ENCODE measurements at places on chromosomes 5 and 9.

DNA sequence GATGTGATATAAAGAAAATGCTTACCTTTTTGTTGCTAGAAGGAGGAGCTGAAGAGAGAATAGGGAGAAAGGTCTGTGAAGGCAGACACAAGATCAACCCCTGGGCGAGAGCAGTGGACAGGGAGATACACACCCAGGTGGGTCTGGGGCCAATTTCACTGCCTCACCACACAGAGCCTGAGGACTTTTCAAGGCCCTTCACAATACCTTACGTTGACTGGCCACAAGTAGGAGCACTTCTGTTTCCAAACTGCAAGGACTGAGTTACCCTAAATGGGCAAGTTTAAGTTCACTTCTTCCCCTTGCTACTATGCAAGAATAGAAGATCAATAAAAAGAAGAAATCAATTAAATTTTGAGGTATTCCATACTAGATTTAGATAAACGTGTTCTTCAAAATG is 174.5 kb upstream of the SLC12A2 start:
- DNase-seq, result no peak

DNA sequence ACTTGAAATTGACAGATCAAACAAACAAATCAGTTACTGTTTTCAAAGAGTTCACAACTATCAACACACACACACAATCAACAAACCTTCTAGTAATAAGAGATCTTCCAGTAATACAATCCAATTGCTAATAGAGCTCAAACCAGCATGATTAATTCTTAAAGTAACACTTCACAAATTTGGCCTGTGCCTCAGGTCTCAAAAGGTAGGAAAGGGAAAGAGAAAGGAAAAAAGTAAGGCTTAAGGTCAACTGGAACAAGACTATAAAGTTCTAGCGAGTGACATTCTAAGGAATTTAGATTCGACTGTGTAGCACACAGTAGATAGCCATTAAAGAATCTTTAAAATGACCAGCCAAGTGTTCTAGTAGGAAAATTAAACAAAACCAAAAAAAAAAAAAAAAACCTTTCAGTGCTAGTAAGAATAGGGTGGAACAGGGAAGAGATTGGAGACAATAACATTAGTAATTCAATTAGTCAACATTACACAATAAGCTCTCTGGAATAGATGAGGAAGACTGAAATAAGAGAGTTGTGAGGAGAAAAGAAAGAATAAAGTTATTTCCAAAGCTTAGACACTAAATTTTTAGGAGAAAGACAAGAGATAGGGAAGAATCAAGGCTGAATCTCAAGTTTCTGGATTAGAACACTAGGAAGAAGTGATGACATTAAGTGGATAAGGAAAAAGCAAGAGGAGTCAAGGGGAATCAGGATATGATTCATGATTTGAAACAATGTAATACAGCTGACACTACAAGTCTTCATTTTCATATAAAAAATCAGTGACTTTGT is 86.1 kb downstream of the FBXL17 start:
- no peak for DNase-seq

DNA sequence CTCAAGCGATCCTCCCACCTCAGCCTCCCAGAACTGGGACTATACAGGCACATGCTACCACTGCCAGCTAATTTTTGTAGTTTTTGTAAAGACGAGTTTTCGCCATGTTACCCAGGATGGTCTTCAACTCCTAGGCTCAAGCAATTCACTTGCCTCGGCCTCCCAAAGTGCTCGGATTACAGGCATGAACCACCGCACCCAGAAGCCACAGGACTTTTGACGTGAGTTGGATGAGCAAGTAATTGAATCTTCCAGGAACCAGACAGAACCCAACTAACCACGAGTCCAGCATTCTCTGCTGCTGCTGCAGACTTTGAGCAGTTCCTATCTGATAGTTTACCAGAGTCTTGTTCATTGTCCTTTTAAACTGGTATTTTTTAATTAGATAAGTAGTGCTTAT is 9.6 kb upstream of the ATP6V0E1 start:
- no peak for DNase-seq

- DNase-seq, result no peak
Measured at GRCh38 chr5:122356855-122357254, 44.8 kb downstream of the SNCAIP start.

DNA sequence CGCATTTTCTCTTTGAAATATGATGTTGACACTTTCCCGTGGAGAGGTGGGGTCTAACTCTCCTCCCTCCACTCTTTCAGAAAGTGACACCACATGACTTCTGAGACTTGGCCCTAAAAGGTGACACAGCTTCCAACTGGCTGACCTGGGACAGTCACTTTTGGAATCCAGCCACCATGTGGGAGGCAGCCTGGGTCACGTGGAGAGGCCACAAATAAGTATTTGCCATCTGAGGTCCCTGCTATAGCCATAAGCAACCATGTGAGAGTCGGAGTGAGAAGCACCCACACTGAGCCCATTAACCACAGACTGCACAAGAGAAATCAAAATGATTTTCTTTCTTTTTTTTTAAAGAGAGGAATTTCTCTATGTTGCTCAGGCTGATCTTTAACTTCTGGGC is 4.1 kb upstream of the PHYKPL start:
- no peak for DNase-seq

DNA sequence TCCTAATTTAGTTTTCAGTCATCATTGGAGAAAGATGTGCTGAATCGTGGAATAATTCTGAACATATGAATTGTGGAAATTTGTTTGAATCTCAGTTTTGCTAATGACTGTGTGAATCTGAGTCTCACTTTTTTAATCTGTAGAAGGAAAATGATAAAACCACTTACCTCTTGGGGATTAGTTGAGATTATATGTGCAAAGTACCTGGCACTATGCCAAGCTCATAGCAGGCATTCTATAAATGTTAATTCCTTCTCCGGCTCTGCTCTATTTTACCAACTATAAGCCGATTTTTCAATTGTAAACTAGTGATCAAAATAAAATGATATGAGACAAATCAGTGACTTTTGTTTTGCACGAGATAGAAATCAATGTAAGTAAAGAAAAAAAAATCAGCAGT is 290.8 kb downstream of the TRPM3 start:
- no peak for DNase-seq

DNA sequence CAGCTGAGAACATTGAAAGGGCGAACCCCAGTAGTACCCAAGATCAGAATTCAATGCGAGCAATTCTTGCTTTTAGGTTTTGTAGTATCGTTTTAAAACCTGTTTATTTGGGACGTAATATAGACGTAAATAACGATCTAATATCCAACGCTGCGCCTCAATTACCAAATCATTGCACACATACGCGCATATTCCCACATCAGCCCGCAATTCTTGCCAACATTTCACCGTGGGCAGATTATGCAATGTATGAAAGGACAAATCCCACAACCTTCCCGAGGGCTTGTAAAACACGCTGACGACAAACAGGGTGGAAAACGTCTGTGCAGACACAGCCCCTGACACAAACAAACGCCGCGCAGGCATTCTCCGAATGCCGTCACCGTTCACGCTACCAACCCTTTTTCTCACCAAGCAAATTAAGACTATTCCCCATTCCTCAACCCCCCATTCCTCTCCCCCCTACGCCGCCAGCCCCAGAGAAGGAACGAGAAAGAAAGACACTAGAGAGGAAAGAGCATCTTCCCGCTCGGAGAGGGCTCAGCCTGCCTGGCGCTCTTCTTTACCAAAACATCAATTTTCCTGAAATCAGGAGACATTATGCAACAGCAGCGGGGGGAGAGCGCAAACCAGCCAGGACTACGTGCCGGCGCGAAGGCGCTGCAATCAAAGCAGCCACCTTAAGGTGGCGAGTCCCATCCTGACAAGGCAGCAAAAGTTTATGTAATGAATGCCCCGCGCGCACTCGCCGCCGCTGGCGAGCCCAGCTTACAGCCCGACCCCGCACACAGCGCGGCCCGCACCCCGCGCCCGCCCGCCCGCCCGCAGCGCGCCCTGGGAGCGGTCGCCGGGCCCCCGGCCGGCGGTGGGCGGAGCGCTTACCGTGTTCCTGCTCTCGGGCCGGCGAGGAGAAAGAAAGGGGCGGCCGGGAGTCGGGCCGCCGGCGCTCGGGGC is 597 bp downstream of the NFIL3 start:
- DNase-seq, result peak; percentile 40

DNA sequence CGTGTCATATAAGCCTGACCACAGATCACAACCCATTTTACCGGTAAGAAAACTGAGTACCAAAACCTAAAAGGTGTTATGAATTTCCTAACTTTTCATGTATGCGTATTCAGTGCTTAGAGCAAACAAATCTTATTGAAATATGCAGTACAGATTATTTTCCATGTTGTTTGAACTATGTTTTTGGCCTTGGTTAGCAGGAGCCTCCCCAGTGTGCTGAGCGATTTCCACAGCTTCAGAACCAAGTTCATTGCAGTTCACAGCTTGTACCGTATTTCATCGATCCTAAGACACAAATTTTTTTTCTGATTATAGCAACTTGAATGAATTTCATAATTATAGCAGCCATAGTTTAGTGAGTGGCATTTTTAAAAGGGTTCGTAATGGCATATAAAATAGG is 13.7 kb downstream of the ADAMTSL1 start:
- no peak for DNase-seq

- DNase-seq, result no peak
Measured at GRCh38 chr5:45277860-45278259, 418.3 kb downstream of the HCN1 start.

DNA sequence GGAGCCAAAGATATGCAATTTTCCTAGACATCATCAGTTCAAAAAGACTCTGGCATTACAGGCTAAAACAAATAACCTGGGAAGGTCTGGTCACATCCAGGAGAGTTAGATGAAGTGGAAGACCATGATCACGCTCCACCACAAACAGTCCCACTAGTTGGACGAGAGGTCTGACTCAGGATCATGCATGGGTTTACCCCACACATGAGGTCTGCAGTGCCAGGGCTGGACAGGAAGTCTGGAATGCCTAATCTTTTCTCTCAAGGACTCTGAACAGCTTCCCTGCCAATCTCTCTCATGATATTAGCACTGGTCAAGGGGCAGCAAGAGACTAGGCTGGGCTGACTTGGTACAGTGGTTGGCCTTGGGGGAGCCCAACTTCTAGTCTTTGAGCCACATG is 7.1 kb downstream of the PRUNE2 start:
- no peak for DNase-seq

GRCh38 chr9:136045595-136046553 is 49.2 kb downstream of the NACC2 start:
- DNase-seq, result no peak

- DNase-seq, result no peak
Measured at GRCh38 chr9:72292256-72292682, 72.7 kb downstream of the ZFAND5 start.

DNA sequence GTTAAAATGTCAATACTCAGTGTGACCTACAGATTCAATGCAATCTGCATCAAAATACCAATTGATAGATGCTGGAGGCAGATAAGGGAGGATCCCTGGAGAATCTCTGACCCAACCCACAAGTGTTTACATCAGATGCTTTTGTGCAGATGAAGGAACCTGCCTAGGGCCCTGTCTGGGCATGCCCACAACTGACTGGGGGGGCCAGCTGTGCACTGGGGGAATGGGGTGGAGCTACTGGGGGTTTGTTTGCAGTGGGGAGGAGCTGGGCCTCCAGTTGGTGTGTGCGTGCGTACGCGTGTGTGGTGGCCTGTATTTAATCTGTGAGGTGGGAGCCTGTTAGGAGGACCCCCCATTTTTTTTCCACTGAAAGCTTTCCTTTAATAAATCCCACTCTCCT is 244.9 kb downstream of the TRIM36 start:
- DNase-seq, result no peak

GRCh38 chr5:119031905-119032304 is 39.0 kb upstream of the DMXL1 start:
- no peak for DNase-seq

DNA sequence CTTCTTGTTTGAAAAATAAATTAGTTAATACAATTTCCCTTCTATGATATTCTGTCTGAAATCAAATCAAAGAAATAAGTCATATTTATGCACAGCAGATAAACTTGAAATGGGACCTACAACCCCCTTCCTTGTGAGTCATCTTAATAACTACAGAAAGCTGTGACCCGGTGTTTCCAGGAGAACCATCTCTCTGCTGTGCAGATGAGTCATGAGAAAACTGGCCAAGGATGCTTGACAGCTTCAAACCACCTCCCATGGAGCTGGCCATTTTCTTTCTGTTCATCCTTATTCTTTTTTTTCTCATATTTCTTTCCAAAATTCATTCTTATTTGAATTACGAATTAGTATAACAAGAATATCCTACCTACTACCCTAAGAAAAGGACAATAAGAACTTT is 43.4 kb upstream of the NR4A3 start:
- DNase-seq, result no peak

DNA sequence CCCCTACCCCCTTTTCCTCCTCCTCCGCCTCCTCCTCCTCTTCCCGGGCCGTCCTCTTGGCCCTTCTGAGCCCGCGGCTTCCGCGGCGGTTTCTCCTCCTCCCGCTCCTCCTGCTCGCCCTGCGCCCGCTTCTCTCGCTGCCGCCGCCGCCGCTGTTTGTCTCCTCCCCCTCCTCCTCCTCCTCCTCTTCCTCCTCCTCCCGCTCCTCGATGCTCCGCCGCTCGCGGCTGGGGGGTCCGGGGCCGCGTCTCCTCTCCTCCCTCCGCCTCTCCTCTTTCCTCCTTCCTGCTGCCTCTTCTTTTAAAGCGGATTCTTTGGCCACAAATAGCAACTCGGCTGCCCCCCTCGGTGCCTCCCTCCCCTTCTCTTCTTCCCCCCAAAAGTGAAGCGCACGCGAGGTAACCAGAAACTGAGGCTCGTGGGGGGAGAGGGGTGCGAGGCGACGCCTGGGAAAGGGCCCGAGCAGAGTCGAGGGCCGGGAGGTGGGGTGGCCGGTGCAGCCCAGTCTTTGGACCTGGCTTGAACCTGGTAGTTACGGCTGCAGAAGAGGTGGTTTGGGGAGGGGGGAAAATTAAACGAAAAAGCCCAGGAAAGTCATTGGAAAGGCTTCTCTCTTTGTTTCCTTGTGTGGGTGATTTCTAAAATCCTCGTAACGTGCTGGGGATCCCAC is 1058.5 kb upstream of the DMAC1 start:
- no peak for DNase-seq

- no peak for DNase-seq
Measured at GRCh38 chr5:1522601-1523479, 920 bp downstream of the LPCAT1 start.

GRCh38 chr9:81847181-81847915 is 80.9 kb upstream of the SPATA31D4 start:
- no peak for DNase-seq

GRCh38 chr5:133839721-133840120 is 128.7 kb downstream of the C5orf15 start:
- no peak for DNase-seq

GRCh38 chr5:92207151-92207550 is 824.0 kb upstream of the ARRDC3 start:
- DNase-seq, result no peak

DNA sequence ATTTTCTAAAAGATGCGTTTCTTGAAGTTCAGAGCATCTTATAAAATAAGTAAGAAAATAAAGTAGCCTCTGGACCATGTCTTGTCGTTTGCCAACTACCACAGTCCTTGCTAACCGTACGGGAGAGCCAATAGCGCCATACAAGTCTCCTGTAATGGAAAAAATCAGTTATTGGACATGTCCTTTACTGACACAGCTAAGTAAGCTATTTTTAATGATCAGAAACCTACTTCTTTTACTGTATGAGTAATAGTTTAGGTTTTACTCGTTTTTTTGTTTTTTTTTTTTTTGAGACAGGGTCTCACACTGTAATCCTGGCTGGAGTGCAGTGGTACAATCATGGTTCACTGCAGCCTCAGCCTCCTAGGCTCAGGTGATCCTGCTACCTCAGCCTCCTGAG is 37.7 kb upstream of the RAPGEF6 start:
- DNase-seq, result no peak

Data from effector memory CD4-positive, alpha-beta T cell (primary cell).